ENCODE measurements at places on chromosomes 1 and 21.

- DNase-seq = no peak
These were observed 112.5 kb upstream of the ERG start for GRCh38 chr21:38610623-38611251.

DNA sequence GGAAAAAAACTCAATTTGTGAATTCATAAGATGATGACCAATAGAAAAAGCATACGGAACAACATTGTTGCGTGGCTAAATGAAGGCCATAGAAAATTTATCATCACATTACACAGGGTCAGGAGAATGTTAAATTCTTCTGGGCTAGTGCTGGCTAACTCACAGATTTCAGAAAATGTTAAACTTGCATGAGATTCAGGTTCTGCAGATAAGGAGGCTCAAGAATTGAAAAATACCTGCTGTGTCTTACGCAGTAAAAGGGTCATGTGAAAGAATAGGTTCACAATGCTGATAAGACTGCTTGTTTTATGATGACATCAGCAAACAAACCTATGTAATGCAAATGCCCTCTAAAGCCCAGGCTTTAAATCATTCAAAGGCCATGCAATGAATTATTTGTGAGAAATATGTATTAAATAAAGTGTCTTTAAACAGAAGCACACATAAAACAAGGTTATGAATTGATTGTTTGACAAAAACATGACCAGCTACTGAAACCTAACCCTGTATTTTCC is 378.8 kb downstream of the USP25 start:
- DNase-seq = no peak

- no peak for DNase-seq
These were observed 155.9 kb downstream of the ZNF281 start for GRCh38 chr1:200253774-200254495.

DNA sequence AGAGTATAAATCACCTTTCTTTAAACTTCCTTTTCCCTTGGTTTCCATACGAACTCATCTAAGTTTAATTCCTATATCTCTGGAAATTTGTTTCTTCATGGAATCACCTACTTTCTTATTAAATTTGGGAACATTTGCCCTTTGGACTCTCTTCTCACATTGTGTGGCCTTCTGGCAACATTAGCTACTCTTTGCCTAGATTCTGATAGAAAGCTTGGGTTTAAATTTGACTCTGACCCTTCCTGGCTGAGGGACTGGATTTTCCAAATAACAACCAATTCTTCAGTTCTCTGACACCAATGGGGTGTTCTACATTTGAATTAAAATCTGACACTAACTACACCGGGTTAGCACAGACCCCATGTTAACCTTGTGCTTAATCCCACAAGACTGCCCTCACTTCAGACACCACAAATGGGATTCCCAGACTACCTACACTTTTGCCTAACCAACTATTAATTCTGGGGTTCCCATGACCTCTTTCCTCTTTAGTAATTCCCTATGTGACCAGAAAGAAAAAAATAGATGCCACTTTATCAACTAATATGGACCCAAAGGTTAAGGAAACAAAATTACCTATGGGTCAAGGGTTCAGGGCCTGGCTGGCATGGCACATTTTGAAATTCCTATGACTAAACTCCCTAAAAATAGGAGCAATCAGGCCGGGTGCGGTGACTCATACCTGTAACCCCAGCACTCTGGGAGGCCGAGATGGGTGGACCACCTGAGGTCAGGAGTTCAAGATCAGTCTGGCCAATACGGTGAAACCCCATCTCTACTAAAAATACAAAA is 9.7 kb upstream of the THEM4 start:
- no peak for DNase-seq

GRCh38 chr1:173995475-173995874 is 26.7 kb downstream of the RC3H1 start:
- DNase-seq = no peak
